ENCODE measurements at places on chromosomes 5 and 9. TPM values are rescaled to one million over a fixed set of nuclear protein-coding genes. Genes with fewer than 3 reads are reported as not detected.

Gene UNC5A
- not detected for total RNA-seq

Gene CYLC2
- total RNA-seq: not detected

DNA sequence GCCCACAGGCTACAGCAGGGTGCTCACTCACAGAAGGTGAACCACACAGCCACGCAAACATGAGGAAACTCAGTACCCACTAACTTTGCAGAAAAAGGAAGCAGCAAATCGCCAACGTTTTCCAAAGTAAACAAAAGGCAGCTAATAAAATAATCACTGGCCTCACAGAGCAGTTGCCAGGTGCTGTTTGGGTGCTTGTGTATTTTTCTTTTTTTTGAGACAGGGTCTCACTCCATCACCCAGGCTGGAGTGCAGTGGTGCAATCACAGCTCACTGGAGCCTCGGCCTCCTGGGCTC is 3.8 kb downstream of the SNAPC4 start:
- no peak for DNase-seq

DNA sequence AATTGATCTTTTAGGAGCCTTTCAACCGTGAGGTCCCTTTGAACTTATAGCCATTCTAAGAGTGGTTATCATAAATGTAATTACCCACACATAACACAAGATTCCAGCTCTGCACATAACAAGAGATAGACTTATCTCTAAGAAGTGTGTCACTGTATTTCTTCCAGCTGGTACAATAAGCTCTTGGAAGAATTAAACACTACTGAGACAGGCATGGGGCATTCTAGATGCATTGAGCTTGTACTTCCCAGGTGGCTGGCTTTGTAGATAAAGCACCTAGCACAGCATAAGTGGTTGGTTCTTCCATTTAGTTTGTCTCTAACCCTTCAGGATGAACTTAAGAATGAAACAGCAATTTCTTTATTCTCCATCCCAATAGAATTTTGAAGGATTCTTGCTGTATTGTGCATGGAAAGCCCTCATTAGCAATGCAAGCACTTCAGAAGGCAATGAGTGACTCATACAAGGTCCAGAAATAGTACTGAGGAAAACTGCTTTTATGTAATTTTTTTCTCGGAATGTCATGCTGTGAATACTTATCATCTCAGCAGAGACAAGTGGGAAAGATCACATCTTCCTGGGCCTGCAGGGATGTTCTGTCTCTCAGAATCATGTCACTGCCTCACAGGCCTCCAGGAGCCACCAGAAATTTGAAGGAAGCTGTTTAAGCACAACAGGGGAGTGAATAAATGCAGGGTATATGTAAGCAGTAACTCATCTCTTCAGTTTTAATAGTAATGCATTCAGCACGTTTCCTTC is 91.1 kb upstream of the CD180 start:
- no peak for DNase-seq

DNA sequence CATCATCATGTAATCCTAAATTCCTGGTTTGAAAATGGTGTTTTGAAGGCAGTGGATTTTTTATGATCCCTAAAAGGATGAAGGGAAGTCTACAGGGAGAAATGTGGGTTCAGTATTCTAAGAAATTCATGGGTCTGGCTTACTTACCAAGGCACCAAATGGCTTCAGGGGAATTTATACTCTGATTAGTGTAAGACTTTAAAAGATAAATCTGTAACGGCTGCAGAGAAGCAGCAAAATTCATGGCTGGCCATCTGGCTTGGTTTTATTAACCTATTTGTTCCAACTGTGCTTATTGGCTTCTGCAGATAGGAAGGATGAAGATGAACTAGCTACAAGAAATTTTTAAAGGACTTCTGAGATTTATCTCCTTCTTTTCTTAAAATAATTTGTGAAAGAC is 222.8 kb downstream of the TENT4A start:
- DNase-seq: no peak

- no peak for DNase-seq
Observed at GRCh38 chr5:27308153-27308552, 269.8 kb upstream of the CDH9 start.

GRCh38 chr5:173765029-173765644 is 123.0 kb upstream of the CPEB4 start:
- DNase-seq: no peak

All from left colon (tissue), 2 donors.